BJ (cell line): ENCODE measurements at places on chromosomes 13 and 19. TPM values are rescaled to one million over a fixed set of nuclear protein-coding genes. Genes with fewer than 3 reads are reported as not detected.

- DNase-seq: no peak
Measured at GRCh38 chr13:112105244-112105681, 38.3 kb downstream of the SOX1 start.

GRCh38 chr19:4976401-4977298 lies 7.7 kb downstream of the KDM4B start:
- DNase-seq: peak; percentile 89

- DNase-seq: peak; percentile 100
Measured at GRCh38 chr19:4791183-4792018, at the start of gene FEM1A. Gene FEM1A (plus strand): TSS chr19:4791734. CDS start chr19:4791855, 121 bp downstream.

DNA sequence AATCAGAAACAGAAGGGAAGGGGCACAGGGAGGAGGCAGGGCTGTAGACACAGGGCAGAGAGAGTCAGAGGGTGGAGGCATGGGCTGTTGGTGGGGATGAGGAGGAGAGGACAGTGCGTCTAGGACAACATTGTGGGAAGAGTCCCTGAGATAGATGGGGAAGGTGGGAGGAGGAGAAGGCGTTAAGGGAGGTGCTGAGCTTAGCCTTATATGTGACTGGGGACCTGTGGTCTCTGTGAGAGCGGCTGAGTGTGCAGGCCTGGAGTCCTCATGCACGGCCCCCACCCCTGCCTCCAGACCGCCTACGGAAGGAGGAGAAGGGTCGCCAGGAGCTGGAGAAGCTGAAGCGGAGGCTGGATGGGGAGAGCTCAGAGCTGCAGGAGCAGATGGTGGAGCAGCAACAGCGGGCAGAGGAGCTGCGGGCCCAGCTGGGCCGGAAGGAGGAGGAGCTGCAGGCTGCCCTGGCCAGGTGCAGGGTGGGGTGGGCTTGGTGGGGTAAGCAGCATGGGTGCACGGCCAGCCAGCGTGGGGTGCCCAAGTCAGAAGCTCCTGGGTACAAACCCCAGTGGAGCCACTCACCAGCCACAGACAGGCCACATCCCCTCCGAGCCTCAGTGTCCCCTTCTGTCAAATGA lies 56.8 kb downstream of the KCNC3 start:
- DNase-seq: no peak

The FXYD3 gene
- not detected in 2 replicates for polyA plus RNA-seq

- no peak for DNase-seq
Measured at GRCh38 chr13:112688560-112689302, 1.1 kb upstream of the ATP11A start.

DNA sequence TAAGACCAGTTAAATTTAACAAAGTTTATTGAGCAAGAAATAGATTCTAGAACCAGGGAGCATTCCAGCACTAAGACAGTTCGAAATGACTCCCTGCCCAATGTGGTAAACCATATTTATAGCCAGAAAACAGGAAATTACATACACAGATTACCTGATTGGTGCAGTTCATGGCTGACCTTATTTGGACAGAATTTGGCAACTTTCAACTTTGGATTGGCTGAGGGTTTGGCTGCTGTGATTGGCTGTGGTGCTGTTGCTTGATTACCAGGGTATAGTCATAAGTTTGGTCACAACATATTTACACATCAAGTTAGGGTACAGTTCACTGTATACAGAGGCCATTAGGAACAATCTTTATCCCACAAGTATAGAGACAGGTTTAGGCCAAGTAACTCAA lies 984.8 kb upstream of the MIR17HG start:
- no peak for DNase-seq

GRCh38 chr19:33325920-33326319 lies 23.6 kb upstream of the CEBPA start:
- no peak for DNase-seq

- no peak for DNase-seq
Measured at GRCh38 chr13:86397635-86398034, 598.4 kb upstream of the SLITRK6 start.

DNA sequence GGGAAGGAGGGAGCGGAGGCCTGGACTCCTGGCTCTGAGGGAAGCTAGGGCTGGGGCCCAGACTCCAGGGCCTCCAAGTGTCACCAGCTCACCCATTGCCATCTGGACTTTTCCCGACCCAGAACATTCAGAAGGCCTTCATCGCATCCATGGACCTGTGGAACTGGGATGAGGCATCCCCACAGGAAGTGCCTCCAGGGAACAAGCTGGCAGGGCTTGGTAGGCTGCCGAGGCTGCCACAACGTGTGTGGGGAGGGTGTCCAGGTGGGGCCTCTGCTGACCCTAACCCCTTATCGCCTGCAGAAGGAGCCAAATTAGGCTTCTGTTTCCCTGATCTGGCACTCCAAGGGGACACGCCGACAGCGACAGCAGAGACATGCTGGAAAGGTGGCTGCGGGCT lies 767 bp downstream of the ETV2 start:
- no peak for DNase-seq

The TUBB4A gene
- polyA plus RNA-seq: not detected in 2 replicates

- no peak for DNase-seq
Measured at GRCh38 chr13:52887165-52887564, 38.7 kb upstream of the PCDH8 start.

The IFNL1 gene
- polyA plus RNA-seq: not detected in 2 replicates

The RDH8 gene
- polyA plus RNA-seq: 0.05 and 0.21 TPM in 2 replicates

DNA sequence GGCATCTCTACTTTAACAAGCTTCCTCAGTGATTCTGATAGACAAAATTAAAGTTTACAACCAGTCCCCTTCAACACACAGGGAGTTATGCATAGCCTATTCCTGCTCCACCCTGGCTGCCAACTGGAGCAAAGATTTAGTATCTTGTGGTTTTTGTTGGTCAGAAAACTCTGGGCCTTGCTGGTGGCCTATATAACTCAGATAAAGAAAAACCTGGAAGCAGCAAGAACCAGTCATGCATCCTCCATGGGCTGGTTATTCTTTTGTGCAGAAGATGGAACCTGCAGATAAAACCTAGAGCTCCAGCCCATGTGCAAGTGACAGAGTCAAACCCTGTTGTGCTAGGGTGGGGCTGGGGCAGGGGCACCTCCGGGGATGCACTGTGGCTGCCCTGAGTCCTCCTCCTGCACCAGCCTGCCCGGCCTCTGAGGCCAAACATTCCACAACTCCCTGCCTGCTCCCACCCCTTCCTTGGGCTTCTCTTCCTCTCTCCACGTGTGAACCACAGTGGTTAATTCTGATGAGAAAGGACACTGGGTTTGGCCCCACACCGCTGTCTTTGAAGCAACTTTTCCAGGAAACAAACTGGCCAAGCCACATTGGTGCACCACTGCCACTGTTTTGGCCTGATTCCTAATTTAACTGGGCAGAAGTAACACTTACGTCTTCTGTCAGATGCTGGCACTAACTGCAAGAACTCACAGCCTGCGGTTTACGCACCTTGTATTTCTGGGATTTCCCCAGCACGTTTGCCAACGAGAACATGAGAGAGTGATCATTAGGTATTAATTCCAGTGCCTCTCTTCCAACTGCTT lies 23.3 kb upstream of the GGACT start:
- DNase-seq: no peak

DNA sequence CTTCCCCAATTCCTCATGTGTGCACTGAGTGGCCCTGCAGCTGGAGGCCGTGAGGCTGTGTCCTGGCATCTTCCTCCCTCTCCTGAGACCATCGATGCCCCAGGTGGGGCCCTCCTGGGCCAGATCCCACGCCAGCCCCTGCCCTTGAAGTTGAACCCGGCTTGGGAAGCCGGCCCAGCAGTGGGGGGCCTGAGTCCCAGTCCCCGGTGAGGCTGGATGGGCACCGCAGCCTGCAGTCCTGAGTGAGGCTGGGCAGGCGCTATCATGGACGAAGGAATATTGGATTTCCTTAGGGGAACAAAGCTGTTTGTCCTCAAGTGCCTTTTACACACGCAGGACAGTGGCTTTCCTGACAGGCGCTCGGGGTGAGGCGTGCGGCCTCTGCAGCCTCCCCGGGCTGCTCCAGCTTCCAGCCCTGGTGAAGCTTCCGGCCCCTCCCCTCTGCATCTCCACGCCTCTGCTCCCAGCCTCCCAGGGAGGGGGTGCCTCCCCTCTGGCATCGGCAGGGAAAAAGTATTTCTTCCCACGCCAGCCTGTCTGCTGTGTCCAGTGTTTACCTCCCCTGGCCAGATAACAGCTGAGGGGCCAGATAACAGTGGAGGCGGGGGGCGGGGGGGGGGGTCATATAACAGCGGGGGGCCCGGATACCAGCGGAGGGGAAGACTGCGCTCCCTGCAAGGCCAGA lies 159.5 kb downstream of the KDM4B start:
- DNase-seq: peak; percentile 32

DNA sequence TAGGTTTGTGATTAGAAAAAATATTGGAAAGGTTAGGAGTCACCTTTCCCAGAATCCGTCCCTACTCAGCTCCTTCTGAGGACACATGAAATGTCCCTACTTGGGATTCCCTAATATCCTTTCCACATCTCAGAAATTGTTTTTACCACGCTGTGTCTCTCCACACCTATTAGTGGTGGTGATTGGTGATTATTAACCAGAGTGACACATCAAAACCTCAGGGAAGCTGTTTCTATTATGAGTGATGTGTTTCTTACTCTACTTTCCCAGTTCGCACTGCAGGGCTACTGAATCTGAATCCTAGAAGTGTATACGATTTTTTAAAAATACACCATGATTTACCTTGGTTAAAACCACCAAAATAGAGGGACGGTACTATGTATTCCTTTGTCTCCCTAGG lies 460.8 kb downstream of the TBC1D4 start:
- no peak for DNase-seq

- no peak for DNase-seq
Measured at GRCh38 chr19:29264897-29265296, 51.9 kb upstream of the UQCRFS1 start.

The IZUMO2 gene
- not detected in 2 replicates for polyA plus RNA-seq

DNA sequence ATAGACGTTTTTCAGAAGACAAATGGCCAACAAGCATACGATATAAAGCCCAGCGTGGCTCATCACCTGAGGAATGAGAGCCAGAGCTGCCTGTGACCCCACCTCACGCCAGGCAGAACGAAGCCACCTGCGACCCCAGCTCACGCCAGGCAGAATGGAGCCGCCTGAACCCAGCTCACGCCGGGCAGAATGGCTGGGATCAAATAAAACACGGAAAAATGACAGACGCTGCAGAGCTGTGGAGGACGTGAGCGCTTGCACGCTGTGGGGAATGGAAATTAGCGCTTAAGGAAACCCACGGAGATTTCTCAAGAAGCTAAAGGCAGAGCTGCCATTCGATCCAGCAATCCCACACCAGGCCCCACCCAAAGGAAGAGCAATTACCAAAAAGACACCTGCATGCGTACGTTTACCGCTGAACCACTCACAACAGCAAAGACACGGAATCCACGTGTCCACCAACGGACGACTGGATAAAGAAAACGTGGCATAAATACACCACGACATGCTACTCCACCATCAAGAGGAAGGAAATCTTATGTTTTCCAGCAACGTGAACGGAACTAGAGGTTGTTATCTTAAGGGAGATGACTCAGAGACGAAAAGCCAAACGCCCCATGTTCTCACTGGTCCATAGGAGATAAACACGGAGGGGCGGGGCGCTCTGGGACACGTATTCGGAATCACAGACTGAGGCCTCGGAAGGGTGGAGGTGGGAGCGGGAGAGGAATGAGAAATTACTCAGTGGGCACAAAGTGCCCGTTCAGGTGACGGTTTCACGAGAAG lies 30.7 kb upstream of the C13orf46 start:
- DNase-seq: no peak

DNA sequence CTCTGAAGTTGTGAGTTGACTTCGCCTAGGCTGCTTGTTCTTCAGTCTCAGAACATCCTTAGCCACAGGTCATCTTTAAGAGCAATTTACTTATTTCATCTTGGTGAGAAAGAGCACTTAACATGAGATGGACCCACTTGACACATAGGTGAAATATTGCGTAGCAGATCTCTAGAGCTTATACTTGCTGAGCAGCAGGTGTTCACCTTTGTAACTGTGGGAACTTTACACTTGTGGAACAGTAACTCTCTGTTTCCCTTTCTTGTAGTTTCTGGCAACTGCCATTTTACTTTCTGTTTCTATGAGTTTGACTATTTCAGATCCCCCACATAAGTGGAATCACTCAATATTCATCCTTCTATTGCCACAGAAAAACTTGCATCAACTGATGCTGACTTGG lies 95.7 kb downstream of the SLC10A2 start:
- no peak for DNase-seq

DNA sequence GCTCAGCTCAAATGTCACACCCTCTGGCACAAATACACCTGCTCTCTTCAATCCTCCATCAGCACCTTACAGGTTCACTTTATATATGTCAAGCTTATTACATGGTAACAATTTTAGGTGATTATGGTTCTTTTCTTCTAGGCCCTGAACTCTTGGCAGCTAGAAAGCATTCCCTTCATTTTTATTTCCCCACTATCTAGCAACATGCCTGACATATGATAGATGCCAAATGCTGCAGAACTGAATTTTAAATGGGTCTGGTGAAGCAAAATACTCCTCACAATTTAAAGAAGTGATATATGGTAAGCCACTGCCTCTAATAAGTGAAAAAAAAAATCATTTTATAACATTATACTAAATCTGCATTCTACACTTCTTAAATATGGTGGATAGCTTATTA lies 95.2 kb downstream of the USP12 start:
- no peak for DNase-seq

The PCSK4 gene
- 0.59 and 1.3 TPM in 2 replicates for polyA plus RNA-seq

DNA sequence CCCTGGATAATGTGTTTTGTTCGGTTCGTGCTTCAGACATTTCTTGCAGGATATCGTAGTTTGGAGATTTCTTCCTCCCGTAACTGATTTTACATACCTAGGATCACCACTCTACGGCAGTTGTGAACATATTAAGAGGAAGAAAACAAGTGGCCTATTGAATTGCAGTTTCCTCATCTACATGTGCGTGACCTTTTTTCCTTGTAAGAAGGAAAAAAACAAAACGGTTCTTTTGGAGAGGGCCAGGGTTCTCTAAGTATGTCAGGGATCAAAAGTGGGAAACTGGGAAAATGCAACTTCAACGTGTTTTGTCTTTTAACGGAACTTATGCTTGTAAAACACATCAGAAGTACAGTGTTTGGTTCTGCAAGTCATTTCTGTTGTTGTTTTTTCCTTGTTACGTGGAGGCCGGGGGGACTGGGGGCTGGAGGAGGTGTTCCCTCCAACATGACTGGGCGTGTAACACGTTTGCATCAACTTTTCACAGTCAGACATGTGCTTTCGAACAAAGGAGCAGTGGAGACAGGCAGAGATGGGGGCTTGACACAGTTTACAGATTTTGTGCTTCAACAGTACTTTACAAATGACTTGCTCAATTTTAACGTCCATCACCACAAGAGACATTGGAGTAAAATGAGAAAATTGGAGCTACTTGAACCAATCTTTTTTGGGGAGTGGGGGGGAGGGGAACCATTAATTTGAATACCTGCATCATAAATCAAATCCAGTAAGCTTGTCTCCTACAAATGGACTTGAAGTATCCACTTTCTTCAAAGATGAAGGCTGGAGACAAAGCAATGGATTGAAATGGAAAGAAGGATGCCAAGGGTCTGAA lies 3.8 kb downstream of the ZC3H4 start:
- DNase-seq: no peak
